ENCODE measurements at places on chromosomes 5 and 9.

- DNase-seq, result no peak
- H3K4me1 ChIP-seq, result peaks cover under 1% of the 10 kb centered on the region
- peaks cover 1% of the 10 kb centered on the region for H3K27me3 ChIP-seq
- no peak overlapping the region for H3K4me3 ChIP-seq
Measured at GRCh38 chr9:8484597-8485191, 685.1 kb upstream of the DMAC1 start.

DNA sequence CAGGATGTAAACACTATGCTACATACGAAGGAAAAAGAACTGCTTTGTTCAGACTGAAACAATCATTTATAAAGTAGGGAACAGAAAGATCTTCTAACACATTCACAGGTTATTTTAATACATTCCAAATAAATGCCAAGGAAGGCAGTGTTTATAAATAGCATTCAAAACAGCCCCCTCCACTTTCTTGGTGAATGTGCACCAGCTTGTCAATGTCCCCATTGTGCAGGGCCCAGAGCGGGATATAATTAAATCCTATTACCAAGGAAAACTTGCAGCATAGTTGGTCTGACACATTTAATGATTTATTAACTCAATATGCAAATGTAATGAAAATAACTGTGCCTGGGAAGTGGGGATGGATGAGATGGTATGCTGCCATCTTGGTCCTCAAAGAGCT lies 135.9 kb upstream of the RAD23B start:
- H3K36me3 ChIP-seq, result peaks cover 7% of the 10 kb centered on the region
- peaks cover 4% of the 10 kb centered on the region for H3K4me1 ChIP-seq
- no peak for DNase-seq
- no peaks in the 10 kb centered on the region for H3K27me3 ChIP-seq

DNA sequence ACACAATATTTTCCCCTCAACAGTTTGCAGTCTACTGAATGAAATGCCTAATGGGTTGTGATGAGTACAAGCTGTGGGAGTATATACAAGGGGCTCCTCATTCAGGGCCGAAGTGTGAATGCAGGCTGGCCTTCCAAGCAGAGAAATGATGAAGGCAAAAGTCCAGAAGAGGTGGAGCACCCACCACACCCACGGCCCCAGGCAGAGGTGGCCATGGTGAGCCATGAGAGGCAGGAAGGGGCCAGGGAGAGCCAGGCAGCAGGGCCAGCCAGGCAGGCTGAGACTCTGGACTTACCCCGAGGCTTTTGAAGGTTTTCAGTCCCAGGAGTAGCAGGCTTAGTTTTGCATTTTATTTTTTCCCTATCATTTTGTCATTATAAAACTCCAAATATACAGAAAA lies 218.1 kb downstream of the AUH start:
- no peak for DNase-seq
- no peak overlapping the region for H3K27ac ChIP-seq
- no peak overlapping the region for H3K4me3 ChIP-seq
- H3K27me3 ChIP-seq, result no peaks in the 10 kb centered on the region
- no peaks in the 10 kb centered on the region for H3K36me3 ChIP-seq

- H3K36me3 ChIP-seq, result peaks cover 4% of the 10 kb centered on the region
- peak; percentile 41 for DNase-seq
- H3K4me3 ChIP-seq, result no peak overlapping the region
- H3K27ac ChIP-seq, result no peak overlapping the region
- peaks cover 11% of the 10 kb centered on the region for H3K27me3 ChIP-seq
- peaks cover 4% of the 10 kb centered on the region for H3K4me1 ChIP-seq
Measured at GRCh38 chr9:127873223-127873691, 4.2 kb downstream of the AK1 start.

DNA sequence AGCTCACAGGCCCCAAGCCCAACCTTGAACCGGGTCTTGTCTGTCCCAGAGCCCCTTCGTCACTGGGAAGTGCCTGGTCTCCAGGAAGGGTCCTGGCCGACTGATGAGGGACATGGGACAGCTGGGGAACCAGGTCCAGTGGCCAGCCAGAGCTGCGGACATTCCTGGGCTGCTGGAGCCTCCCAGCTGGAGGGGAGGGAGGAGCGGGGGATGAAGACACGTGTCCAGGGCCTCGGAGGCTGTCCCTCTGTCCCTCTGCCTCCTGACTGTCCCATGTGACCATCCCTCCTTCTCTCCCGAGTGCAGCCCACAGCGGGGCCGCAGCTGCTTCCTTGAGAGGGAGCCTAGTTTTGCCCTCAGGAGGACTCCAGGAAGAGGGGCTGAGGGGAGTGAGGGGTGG lies 41.7 kb upstream of the UBAC1 start:
- H3K27me3 ChIP-seq, result peaks cover 6% of the 10 kb centered on the region
- H3K4me3 ChIP-seq, result no peak overlapping the region
- peaks cover 9% of the 10 kb centered on the region for H3K4me1 ChIP-seq
- H3K36me3 ChIP-seq, result no peaks in the 10 kb centered on the region
- no peak overlapping the region for H3K27ac ChIP-seq

GRCh38 chr5:8905021-8905420 lies 640.9 kb downstream of the SEMA5A start:
- no peaks in the 10 kb centered on the region for H3K36me3 ChIP-seq
- H3K4me3 ChIP-seq, result no peak overlapping the region
- DNase-seq, result no peak
- H3K27me3 ChIP-seq, result peaks cover 1% of the 10 kb centered on the region
- no peak overlapping the region for H3K27ac ChIP-seq

- peaks cover 56% of the 10 kb centered on the region for H3K4me1 ChIP-seq
- H3K27ac ChIP-seq, result peak overlapping the region; percentile 48
- no peaks in the 10 kb centered on the region for H3K36me3 ChIP-seq
- peaks cover 4% of the 10 kb centered on the region for H3K27me3 ChIP-seq
- H3K4me3 ChIP-seq, result no peak overlapping the region
- no peak for DNase-seq
Measured at GRCh38 chr5:150511578-150512367, 3.8 kb downstream of the NDST1 start.

DNA sequence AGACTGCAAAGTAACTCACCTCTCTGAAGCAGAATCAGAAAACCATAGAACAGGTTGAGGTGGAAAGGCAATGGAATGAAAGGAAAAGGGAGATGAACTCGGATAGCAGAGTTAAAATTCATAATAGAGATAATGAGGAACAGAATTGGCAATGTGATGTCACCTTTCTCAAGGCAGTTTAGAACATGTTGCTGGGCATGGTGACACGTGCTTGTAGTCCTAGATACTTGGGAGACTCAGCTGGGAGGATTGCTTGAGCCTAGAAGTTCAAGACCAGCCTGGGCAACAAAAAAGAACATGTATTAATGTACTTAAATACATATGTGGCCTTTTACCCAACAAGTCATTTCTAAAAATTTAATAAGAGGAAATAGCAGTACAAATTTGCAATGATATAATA lies 81.6 kb upstream of the MIER3 start:
- no peak for DNase-seq
- no peak overlapping the region for H3K4me3 ChIP-seq
- H3K36me3 ChIP-seq, result no peaks in the 10 kb centered on the region

GRCh38 chr5:130158036-130158435 lies 253.8 kb downstream of the CHSY3 start:
- H3K27ac ChIP-seq, result no peak overlapping the region
- H3K27me3 ChIP-seq, result no peaks in the 10 kb centered on the region
- H3K36me3 ChIP-seq, result no peaks in the 10 kb centered on the region
- H3K4me3 ChIP-seq, result no peak overlapping the region
- peaks cover 5% of the 10 kb centered on the region for H3K4me1 ChIP-seq

GRCh38 chr5:50905996-50906570 lies 239.6 kb downstream of the PARP8 start:
- no peak overlapping the region for H3K4me3 ChIP-seq
- H3K27ac ChIP-seq, result no peak overlapping the region
- peaks cover 2% of the 10 kb centered on the region for H3K27me3 ChIP-seq
- DNase-seq, result no peak
- H3K36me3 ChIP-seq, result no peaks in the 10 kb centered on the region

GRCh38 chr9:82891321-82891720 lies 171.6 kb downstream of the RASEF start:
- no peaks in the 10 kb centered on the region for H3K36me3 ChIP-seq
- peaks cover 2% of the 10 kb centered on the region for H3K27me3 ChIP-seq
- no peak overlapping the region for H3K27ac ChIP-seq
- no peak for DNase-seq
- H3K4me1 ChIP-seq, result peaks cover 3% of the 10 kb centered on the region

GRCh38 chr9:74479711-74480110 lies 17.4 kb upstream of the RORB start:
- peaks cover 3% of the 10 kb centered on the region for H3K27me3 ChIP-seq
- no peak overlapping the region for H3K4me3 ChIP-seq
- H3K27ac ChIP-seq, result no peak overlapping the region
- DNase-seq, result no peak

DNA sequence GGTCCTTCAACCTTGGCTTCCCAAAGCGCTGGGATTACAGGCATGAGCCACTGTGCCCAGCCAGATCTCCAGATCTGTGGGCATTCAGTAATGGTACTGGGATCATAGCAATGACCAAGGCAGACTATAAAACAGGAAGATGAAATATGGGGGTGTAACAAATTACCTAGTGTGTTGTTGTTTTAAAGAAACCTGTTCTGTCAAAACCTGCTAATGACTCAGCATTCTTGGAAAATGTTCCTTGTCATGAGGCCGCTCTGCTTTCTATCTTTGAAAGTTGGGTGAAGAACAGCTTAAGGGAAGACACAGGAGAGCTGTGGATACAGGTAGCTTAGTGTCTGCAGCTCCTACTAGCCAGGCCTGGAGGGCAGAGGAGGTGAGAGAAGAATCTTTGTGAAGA lies 19.4 kb downstream of the TARS1 start:
- peaks cover 6% of the 10 kb centered on the region for H3K36me3 ChIP-seq
- H3K4me1 ChIP-seq, result no peaks in the 10 kb centered on the region
- no peaks in the 10 kb centered on the region for H3K27me3 ChIP-seq

GRCh38 chr5:24999732-25000131 lies 355.0 kb upstream of the CDH10 start:
- no peak overlapping the region for H3K27ac ChIP-seq
- no peak for DNase-seq
- peaks cover 1% of the 10 kb centered on the region for H3K27me3 ChIP-seq
- H3K4me3 ChIP-seq, result no peak overlapping the region
- peaks cover 6% of the 10 kb centered on the region for H3K36me3 ChIP-seq

DNA sequence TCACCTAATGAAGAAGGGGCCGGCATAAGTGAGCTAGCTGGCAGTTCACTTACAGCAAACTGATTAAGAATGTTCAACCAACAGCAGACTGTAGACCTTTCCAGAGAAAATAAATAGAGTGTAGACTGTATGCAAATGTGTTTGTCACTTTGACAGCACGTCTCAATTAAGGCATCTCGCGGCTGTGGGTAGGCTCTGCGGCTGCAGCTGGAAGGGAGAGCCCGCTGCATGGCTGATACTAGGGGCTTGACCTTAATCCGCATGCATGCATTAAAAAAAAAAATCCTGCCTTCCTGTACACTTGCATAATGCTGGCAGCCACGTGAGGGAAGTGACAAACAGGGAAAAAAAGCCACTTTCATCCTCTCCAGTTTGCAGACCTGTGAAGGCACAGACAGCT lies 82.3 kb downstream of the CRB2 start:
- H3K27ac ChIP-seq, result no peak overlapping the region
- no peak for DNase-seq
- H3K36me3 ChIP-seq, result no peaks in the 10 kb centered on the region
- H3K4me3 ChIP-seq, result no peak overlapping the region
- H3K4me1 ChIP-seq, result peaks cover 11% of the 10 kb centered on the region

GRCh38 chr9:91100878-91101450 lies 260.8 kb downstream of the AUH start:
- H3K27ac ChIP-seq, result peak overlapping the region; percentile 23
- peaks cover 15% of the 10 kb centered on the region for H3K4me1 ChIP-seq
- H3K4me3 ChIP-seq, result peak overlapping the region; percentile 16
- peaks cover 8% of the 10 kb centered on the region for H3K36me3 ChIP-seq

- no peaks in the 10 kb centered on the region for H3K4me1 ChIP-seq
- H3K4me3 ChIP-seq, result no peak overlapping the region
- H3K27ac ChIP-seq, result no peak overlapping the region
- no peak for DNase-seq
- no peaks in the 10 kb centered on the region for H3K36me3 ChIP-seq
Measured at GRCh38 chr5:93874080-93874479, 132.7 kb upstream of the POU5F2 start.

GRCh38 chr9:908536-909205 lies 67.2 kb downstream of the DMRT1 start:
- peaks cover under 1% of the 10 kb centered on the region for H3K4me1 ChIP-seq
- no peak overlapping the region for H3K4me3 ChIP-seq
- H3K27ac ChIP-seq, result no peak overlapping the region
- peaks cover 4% of the 10 kb centered on the region for H3K27me3 ChIP-seq
- H3K36me3 ChIP-seq, result no peaks in the 10 kb centered on the region
- no peak for DNase-seq

DNA sequence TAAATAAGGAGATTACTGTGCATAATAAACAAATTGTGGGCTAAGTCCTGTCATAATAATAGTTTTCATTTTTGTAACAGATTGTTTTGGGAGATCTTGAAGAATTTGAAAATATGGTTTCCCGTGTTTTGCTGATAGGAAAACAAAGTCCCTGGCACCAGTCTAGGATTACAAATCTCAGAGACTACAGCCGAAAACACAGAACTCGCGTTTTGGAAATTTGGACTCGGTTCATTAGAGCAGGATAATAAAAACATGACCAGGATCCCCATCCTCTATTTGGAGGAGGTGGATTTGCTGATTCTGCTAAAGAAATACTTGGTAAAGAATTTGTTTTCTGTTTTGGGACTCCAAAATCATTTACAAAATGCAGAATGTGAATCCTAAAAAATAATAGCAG lies 1194.4 kb downstream of the DTWD2 start:
- no peak overlapping the region for H3K27ac ChIP-seq
- no peaks in the 10 kb centered on the region for H3K4me1 ChIP-seq
- DNase-seq, result no peak
- no peaks in the 10 kb centered on the region for H3K27me3 ChIP-seq
- H3K4me3 ChIP-seq, result no peak overlapping the region

- no peak for DNase-seq
- peak overlapping the region; percentile 29 for H3K27ac ChIP-seq
- peaks cover 6% of the 10 kb centered on the region for H3K27me3 ChIP-seq
- no peak overlapping the region for H3K4me3 ChIP-seq
Measured at GRCh38 chr5:31062902-31063580, 130.4 kb upstream of the CDH6 start.

- H3K27ac ChIP-seq, result no peak overlapping the region
- no peak overlapping the region for H3K4me3 ChIP-seq
- DNase-seq, result no peak
- H3K4me1 ChIP-seq, result peaks cover 2% of the 10 kb centered on the region
Measured at GRCh38 chr9:97387504-97387886, 24.4 kb upstream of the TDRD7 start.

Data from glutamatergic neuron (in vitro differentiated cells).